ENCODE measurements at places on chromosomes 6 and 20.

DNA sequence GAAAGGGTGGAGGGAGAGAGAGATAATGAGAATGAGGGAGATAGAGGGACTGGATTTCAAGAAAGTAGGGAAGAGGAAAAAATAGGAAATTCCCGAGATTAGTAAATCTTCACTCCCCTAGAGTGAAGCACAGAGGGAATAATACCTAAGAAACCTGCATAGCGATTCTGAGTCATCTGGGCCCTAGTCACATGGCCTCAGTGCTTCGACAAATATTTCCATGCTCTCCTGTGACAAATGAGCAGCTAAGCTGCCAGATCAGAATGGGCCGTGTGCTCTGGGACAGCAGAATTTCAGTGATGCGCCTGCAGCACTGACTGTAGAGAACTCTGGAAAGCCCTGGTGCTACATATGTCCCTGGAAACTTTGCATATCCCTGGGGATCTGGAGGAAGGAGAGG is 48.6 kb upstream of the GRIK2 start:
- no peak for DNase-seq

GRCh38 chr6:141969201-141969600 is 163.5 kb upstream of the GJE1 start:
- DNase-seq, result no peak

DNA sequence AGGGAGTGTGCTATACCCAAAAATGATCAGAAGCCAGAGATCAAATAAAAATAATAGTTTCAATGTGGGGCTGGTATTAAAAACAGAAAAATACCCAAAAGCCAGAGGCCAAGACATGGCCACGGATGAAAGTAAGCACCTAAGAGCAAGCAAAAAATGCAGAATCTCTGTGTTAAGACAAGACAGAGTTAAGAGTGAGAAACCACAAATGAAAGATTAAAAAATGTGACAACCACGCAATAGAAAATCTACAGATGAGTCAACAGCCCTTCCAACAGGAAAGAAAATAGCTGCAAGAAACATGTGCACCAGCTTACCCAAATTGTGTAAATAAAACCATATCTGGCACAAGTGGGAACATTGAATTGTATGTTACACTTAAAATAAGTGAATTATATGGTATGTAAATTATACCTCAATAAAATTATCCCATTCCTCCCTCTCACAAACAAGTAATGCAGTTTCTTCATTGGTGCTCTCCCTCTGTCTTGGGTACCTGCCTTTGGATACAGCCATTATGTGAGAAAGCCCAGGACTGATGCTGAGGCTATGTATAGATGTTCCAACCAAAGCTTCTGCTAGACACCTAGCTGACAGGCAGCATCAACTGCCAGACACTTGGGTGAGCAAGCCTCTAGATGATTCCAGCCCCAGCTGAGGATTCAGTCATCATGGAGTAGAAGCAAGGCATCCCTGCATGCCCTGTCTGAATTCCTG is 55.3 kb upstream of the UFL1 start:
- DNase-seq, result no peak

- peak; percentile 47 for DNase-seq
These were observed 221.7 kb upstream of the TAB2 start for GRCh38 chr6:149095842-149096241.

DNA sequence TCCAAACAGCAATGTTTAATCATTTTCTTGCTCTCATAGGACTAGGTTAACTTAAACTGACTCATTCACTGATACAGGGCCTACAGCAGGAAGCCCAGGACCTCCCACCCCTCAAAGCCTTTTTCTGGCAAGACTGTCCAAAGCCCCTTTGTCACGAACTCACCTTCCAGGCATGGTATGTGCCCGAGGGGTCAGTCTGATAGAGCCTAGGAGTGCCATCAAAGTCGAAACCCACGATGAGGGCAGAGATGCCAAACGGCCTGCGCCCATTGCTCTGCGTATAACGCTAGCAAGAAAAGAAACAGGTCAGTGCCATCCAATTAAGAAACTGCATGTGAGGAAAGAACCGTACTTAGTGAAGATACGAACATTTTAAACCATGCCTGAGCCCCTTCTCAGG is 4.3 kb downstream of the PSMA7 start:
- DNase-seq, result no peak

- DNase-seq, result no peak
These were observed 48.9 kb upstream of the TBC1D7 start for GRCh38 chr6:13377054-13377758.

- no peak for DNase-seq
These were observed 17.3 kb upstream of the TXLNB start for GRCh38 chr6:139308936-139309603.

GRCh38 chr20:62887152-62887859 is 25.7 kb upstream of the TCFL5 start:
- peak; percentile 42 for DNase-seq

GRCh38 chr20:25496968-25497401 is 88.3 kb downstream of the NINL start:
- DNase-seq, result no peak

DNA sequence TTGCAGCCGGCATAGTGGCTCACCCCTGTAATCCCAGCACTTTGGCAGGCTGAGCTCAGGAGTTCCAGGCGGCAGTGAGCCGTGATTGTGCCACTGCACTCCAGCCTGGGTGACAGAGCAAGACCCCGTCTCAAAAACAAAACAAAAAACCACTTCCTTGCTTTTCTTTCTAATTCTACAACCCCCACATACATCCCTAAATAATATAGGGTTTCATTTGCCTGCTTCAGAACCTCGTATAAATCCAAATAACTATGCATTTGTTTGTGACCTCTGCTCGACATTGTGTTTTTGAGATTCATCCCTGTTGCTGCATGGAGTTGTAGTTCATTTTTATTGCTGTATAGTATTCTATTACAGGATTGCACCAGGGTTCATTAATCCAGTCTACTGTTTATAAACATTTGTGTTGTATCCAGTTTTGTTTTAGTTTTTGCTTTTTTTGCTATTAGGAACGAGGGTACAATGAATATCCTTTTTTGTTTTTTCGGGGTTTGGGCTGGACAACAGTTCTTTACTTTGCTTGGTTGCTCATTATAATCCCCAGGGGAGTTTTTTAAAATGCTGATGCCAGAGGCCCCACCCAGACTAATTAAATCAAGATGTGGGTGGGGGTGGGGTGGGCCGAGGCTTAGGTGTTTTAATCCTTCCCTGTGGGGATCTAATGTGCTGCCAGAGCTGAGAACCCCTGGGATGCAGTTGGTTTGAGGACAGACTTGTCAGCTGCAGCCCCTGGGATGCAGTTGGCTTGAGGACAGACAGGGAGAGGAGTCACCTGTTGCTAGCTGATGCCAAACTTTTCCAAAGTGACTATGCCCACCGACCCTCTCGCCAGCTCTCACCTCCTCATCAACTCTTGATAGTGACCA is 2.4 kb upstream of the SNAI1 start:
- DNase-seq, result no peak

- DNase-seq, result no peak
These were observed 105.1 kb upstream of the HCRTR2 start for GRCh38 chr6:55069132-55069781.

GRCh38 chr6:148580442-148580841 is 166.4 kb upstream of the UST start:
- no peak for DNase-seq

DNA sequence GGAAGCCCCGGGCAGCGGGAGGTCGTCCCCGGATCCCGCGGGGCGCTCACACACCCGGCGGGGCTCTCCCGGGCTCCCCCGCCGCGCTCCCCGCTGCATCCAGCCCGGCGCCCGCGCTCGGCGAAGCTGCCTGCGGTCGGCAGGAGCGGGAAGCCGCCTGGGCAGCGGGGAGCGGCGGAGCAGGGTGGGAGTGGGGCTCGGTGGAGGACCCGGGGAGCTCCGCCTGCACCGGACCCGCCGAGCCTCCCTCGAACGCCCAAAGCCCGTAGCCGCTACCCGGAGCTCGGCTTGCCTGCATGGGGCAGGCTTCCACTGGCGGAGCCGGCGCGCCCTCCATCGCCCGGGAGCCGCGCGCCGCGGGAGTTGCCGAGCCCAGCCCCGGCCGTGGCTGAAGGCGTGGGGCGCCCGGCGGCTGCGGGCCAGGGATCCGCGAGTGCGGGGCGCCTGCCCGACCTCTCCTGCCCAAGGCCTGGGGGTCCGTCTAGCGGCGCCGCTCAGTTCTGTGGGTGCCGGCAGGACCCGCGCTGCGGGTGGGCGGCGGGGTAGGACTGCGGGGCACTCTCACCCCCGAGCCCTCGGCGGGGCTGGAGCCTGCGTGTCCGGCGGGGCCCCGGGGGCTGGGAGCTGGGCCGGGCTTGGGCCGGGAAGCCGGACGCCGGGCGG is 671 bp downstream of the CDH4 start:
- no peak for DNase-seq

- no peak for DNase-seq
These were observed 135.1 kb upstream of the CNR1 start for GRCh38 chr6:88301256-88301655.

DNA sequence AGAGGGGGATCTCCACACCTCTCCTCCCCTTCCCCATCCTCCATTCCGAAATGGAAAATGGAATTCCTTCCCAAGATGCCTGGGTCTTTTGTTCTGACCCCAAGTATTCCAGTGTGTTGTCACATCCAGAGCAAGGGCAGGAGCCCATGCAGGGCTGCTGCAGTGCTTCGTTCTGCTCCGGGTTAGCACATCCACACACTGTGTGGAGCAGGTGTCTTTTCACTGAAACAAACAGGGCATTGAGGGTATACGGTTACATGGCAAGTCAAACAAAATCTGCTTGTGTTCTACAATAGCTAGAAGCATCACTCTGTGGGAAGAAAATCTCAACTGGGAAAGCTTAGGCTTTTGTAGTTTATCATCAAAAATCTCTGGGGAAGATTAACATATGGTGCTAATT is 56.9 kb downstream of the LYRM2 start:
- no peak for DNase-seq

DNA sequence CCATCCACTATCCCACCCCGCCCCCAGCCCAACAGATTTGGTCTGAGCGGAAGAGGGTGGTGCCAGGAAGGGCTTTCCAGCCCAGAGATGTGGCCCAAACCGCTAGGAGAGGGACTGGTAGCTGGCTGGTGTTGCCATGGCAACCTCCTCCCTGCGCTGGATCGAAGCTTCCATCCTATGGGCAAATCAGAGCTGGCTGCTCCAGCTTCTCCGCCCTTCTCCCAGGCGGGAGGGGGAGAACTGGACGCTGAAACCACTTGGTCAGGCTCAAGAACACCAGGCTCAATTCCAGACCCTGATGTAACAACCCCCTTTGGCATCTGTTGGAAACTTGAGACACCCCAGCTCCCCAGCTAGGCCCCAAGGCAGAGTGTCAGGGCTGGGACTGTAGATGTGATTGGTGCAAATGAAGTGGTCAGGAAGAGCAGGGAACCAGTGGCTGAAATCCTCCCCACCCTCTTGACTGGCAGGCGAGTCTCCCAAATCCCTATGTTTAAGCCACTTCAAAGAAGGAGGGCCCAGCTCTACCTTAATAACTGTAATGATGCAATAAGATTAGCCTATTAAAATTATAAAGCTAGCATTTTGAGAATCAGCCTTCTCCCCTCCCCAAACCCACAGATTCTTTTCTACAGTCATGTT is 4.2 kb downstream of the RIMS4 start:
- no peak for DNase-seq

GRCh38 chr20:24697411-24697810 is 228.0 kb downstream of the SYNDIG1 start:
- peak; percentile 6 for DNase-seq

DNA sequence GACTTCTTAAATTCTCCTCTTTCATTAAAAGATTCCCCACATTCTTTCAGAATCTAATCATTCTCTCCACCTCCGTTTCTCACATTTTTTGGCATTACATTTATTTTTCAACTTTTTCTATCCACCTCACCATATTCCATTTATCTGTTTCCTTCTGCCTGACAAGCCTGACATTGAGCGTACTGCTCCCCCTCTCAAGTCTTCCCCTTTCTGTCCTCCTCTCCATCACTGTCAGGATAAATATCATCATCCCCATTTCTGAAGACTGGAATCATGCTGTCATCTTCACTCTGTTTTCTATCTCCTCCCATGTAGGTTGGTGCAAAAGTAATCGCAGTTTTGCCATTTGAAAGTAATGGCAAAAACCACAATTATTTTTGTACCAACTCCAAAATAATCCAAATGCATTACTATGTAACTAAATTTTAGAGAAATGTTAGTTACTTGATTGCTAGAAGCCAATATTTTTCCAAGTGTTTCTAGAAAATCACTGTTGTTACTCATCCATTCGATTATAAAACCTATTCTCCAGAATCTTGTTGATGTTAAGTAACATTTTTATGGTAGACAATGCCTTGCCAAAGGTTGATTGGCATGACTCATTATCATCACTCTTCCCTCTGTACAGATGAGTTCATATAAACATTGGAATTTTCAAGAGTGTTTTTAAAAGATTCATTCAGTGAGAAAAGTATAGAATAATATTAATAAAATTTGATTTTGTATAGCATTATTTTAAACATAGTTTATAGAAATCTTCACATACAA is 292.3 kb upstream of the RNF217 start:
- DNase-seq, result no peak

- DNase-seq, result no peak
These were observed 88.0 kb downstream of the SCML4 start for GRCh38 chr6:107735906-107736635.

- DNase-seq, result no peak
These were observed 87.3 kb upstream of the TULP1 start for GRCh38 chr6:35599761-35600658.

DNA sequence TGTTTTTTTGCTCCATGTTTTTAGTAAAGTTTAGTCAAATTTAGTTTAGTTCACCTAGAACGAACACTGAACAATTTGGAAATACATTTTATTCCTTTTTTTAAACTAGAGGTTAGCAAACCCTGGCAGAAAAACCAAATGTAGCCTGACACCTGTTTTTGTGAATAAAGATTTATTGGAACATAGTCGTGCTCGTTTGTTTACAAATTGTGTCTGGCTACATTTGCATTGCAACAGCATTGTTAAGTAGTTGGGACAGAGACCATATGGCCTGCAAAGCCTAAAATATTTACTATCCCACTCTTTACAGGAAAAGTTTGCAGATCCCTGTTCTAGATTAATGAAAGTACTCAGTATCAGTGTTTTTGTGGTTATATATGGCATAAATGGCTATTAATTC is 56.9 kb downstream of the CD109 start:
- no peak for DNase-seq

DNA sequence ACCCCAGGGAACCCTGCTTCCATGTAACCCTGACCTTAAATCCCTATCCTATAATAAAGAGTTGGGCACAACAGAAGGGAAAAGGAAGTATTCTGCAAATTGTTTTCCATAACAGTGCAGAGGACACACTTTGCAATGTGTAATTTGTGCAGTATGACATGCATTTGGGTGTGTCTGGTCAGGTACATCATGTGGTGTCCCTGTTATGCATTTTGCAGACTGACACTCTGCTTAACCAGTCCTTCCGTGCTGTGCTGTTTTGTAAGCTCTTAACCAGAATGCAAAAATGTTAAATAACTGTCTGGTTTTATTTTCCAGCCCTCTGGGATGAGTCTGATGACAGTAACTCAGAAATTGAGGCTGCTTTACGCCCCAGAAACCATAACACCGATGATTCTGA is 57.0 kb upstream of the XRN2 start:
- DNase-seq, result no peak

- no peak for DNase-seq
These were observed 481.8 kb downstream of the TFAP2B start for GRCh38 chr6:51300510-51300909.

- no peak for DNase-seq
These were observed 103.2 kb upstream of the RIPOR2 start for GRCh38 chr6:25038999-25039398.

GRCh38 chr6:37204014-37204751 is 34.2 kb downstream of the PIM1 start:
- no peak for DNase-seq

GRCh38 chr20:11676630-11677287 is 240.9 kb upstream of the BTBD3 start:
- DNase-seq, result no peak
